ENCODE measurements at places on chromosomes 1 and 21. TPM values are rescaled to one million over a fixed set of nuclear protein-coding genes. Genes with fewer than 3 reads are reported as not detected.

DNA sequence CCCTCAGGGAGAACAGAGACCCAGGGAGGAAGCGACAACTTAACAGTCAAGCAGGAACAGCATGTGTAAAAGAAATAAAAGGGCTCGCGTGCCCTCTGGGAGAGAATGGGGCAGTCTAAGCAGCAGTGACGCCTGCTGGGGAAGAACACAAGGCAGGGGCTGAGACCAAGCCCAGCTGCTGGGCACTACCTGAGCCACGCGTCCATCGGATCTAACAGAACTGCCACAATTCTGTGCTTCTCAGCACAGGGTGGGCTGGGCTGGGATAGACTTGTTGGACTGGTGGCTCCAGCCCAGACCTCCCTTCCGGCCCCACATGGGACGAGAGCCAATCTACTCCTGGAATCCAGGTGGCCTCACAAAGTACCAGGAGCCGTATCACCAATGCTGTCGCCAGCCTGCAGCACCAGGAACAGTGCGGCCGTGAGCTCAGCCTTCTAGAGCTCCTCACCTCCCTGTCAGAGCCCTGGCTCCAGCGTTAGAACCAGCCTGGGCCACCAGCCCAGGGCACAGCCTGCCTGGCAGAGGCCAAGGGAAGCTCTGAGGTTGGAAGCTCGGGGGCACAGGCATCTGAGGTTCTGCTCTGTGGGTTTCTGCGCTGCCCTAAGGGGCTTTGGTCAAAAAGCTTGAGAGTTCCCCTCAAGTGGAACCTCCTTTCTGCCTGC, 7.4 kb downstream of the LRRC47 start:
- peak; percentile 68 for DNase-seq

DNA sequence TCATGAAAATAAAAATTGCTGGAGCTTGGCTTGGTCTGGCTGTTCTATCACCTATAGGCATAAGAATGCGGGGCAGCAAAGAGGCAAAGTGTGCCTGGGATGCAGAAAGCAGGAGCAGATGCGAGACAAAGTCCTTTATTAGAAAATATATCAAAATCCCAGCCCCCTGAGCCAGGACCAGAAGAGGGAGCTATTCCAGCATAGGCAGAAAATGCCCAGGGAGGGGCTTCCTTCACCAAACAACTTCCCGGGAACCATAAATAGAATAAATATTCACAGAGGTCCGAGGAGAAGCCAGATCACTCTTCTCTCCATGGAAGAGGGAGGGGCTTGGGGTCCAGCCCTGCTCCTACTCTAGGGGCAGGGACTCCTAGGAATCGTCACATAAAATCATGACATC, 5.0 kb downstream of the PPOX start:
- no peak for DNase-seq

DNA sequence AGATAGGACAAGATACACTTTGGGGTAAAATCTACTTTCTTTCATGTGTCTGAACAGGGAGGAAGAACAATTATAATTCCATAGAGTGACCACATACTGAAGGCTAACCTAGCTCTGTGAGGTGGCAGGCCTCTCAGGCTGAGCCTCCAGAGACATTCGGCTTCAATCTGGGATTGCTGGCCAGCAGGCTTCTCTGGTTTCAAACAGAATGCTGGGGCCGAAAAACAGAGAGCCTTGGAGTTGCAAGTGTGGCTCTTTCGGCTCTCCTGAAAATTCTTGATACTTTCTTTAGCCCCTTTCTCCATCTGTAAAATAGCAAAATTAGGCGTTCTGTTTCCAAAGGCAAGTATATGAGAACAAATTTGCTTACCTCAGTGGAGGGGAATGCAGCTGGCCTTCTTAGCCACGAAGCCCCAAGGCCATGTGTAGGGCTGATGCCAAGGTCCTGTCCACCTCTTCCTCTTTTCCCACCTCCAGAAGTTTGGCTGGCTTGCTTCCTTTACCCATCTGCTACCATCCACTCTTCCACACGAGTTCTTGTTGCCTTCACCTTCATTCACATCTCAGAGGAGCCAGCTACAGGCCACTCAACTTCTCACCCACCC, 30.0 kb upstream of the UBE2U start:
- DNase-seq = no peak

- DNase-seq = no peak
Observed at GRCh38 chr1:184768467-184768866, 13.8 kb upstream of the EDEM3 start.

DNA sequence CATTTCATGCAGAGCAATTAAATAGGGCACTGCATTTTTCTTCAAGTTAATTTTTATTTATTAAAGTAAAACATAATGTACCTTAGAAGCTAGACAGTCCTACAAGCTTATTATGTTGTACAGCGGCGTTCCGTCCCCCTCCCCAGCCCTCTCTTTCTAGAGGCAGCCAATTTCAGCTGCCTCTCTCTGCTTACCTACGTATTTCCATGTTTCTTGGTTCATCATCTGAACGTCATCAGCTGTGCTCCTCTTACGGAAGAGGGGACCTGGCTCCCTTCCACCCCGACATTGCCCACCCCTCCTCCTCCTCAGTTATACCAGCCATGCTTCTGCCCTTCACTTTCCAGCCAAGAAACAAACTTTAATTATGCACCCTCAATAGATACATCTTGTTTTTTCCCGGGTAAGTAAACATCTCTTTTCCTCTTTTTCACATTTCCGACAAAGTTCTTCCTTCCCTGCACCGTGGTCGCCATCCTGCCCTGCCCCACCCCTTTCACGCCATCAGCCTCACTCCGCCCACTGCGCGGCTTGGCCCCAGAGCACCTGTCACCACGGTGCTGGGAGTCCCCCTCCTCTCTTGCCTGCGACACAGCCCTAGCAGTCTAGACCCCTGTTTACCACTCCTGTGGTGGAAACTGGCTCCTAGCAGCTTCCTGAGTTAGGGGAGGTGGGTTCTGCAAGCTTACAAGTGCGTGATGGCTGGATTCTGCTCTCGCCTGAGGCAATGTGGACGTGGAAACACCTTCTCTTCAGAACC, 57.9 kb downstream of the SLC37A1 start:
- peak; percentile 66 for DNase-seq

DNA sequence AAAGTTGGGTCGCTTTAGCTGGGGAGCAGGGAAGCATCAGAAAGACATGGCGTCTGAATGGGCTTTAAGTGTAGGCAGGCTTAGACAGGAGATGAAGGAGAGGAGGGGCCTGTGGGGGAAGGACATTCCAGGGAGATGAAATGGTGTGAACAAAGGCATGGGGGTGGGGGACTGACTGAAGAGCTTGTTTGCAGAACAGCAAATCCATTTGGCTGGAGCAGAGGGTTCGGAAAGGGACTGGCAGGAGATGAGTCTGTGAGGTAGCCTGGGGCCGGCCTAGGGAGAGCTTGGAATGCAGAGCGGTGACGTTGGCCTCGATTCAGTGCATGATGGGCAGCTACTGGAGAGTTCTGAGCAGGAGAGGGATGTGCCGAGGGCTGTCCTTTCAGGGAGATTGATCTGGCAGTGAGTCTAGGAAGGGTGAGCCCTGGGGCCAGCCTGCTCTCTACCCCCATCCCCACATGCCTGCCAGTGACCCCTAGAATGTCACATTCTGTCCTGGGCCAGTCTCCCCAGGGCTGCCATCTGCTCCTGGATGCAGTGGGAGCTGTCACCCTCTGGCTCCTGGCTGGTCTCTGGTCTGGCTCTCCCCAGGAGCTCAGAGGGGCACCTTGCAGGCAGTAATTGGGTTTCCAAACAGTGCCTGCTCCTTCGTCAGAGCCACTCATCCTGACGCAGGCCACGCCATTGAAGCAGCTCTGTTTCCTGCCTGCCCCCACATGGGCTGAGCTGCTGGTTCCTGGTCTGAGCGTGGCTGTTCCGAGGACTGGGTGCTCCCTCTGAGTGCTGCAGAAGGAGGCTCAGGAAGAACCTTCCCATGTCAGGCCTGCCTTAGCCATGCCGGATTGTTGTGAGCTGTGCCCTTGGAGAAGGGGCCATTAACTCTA, 22.3 kb upstream of the TMEM222 start:
- peak; percentile 90 for DNase-seq

GRCh38 chr21:36223451-36223850, 66.8 kb downstream of the DOP1B start:
- DNase-seq = no peak

- DNase-seq = no peak
Observed at GRCh38 chr1:87760155-87760554, 431.5 kb downstream of the LMO4 start.

DNA sequence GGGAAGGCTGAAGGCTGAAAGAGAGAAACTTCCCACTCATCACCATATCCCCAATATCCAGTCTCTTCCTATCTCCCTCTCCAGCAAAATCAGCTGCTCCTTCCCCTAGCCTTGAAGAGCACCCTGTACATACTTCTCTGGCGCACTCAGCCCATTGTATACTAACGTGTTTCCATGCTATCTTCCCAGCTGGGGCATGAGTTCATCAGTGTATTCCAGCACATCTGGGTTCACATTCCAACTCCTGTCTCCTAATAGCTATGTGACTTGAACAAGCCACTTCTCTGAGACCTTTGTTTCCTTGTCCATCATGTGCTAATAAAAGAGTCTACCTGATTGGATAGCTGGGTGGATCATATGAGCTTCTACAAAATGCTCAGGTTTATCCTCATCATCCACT, 51.1 kb upstream of the OLIG2 start:
- DNase-seq = no peak

Gene CD48
- 3.3 TPM for total RNA-seq

Gene GRHL3
- 0.14 TPM for total RNA-seq

Gene LHX8
- total RNA-seq = not detected

Gene CNN3
- total RNA-seq = 542 TPM

Gene EFCAB14
- total RNA-seq = 86.5 TPM

Gene PBX1
- 146 TPM for total RNA-seq

Measured in posterior vena cava (tissue), 2 donors.